Fibroblast of the conjunctiva (primary cell): ENCODE measurements at places on chromosomes 7 and 10.

DNA sequence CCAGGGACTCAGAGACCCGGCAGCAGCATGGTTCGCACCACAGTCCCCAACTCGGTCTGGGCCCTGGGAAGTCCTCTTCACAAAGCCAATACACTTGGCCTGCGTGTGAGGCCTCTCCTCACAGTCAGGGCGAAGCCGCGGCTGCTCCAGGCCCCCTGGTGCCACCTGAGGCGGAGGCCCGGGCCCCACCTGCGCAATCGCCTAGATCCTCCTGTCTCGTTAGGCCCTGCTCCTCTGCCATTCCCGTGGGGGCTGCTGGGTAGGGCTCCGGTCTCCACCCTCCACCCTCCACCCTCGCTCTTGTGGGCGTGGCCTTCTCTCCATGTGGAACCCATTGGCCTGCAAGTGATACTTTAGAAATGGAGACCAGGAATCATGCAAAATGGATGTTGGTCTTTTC lies 553.3 kb downstream of the INHBA start:
- no peak for DNase-seq

DNA sequence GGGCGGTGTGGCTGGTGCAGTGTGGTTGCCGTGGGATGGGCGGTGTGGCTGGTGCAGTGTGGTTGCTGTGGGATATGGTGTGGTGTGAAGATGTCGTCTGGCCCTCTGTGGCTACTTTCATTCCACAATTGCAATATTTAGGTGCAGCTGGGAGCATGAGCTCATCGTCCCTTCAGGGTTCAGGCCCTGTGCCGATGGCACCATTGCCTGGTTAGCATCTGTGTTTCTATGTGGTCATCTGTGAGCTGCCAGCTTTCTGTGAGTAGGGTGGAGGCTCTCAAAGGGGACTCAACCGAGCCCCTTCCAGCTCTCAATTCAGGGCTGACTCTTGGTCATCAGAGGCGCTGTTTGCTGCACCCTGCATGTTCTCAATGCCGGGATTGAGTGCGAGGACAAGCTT lies 3.6 kb downstream of the ADGRA1 start:
- no peak for DNase-seq

DNA sequence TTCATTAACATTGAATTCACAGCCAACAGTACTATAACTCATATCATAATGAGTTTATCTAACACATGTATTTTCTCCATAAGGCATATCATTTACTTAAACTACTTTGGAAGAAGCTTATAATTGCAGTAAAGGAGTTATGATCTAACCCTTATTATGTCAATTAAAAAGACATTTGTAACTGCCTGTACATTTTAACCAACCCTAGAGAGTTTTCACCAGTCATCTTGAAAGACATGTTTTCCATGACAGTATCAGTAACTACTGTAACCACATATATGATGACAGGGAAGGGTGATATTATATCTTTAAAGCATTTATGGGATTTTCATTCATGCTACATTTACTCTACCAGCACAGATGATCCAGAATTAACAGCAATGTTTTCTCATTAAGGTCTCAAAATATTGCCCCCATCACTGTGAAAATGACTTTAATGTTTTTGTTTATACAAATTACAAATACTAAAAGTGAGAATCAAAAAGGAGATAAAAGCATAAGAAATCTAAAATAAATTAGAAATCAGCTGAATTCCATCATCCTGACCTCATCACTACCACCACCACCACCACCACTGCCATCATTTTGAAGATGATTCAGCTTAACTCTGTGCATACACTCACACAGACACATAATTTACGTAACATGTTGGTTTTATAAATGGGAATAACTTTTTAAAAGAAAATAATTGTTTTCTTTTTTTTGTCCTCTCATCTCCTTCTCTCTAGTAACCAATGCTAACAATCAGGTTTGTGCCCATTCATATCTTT lies 53.6 kb downstream of the MKLN1 start:
- no peak for DNase-seq

DNA sequence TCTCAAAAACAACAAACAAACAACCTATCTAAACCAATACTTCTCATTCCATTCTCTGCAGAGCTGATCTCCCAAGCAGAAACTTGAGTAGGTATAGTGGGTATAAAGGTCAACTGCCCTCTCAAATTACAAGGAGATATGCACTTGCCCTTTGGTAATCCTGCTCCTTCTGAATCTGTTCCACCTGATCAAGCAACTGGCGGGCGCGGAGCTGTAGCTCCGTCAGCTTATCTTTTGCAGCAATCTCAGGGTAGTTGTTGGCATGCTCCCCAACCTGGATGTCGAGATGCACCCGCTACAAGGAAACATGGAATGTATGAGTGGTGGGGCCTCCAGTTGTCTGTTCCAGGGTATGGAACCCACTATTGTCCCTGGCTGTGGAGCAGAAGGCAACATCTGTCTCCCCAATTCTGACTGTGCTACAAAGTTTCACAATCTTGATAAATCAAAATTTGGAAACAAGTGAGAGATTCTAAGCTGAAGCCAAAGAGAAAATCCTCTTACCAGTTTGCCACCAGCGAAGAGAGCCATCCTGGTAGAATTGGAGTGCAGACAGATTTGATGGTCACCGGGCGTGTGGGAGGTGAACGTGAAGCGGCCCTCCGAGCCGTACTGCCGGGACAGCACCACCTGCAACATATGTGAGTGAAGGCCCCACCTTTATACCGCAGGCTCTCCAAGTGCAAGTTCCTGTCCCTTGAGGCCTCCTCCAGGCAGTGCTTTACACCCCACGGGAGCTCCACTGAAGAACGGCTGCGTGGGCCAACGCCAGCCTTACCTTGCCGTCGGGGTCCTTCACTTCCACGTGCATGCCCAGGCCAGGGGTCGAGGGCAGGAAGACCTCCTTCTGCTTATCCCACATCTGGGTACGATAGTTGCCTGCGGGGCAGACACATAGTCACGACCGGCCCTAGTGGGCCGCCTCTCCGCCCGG lies 819 bp downstream of the TMED4 start:
- DNase-seq, result no peak

- DNase-seq, result no peak
Observed at GRCh38 chr7:149692056-149692455, 81.3 kb downstream of the ZNF467 start.

DNA sequence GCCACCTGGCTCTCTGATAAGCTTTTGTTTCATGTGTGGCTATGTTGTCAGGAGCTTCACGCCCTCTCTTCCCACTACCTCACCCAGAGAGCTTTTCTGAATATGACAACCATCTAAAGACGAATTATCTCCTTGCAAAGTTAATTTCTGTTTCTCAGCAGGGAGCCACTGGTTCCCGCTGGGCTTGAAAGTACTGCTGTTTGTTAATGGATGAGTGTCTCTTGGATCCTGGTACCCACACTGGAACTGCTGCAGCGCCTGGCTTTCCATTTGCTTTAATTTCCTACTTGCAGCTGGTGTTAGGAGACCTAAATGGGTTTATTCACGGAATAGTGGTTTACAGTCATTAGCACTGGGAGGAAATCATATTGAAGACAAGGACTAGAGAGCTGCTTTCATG lies 267.9 kb upstream of the LRGUK start:
- no peak for DNase-seq

DNA sequence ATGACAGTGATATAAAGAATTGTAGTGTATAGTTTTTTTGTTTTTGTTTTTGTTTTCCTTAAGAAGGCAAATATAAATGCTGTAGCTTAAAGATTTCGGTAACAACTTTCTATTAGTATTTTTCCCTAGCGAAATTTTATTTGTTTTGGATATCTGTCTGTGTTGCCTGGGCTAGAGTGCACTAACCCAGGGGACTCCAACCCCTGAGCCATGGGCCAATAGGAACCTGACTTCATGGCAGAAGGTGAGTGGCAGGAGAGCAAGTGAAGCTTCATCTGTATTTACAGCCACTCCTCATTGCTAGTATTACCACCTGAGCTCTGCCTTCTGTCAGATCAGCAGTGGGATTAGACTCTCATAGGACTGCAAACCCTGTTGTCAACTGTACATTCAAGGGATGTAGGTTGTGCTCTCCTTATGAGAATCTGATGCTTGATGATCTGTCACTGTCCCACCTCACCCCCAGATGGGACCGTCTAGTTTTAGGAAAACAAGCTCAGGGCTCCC lies 65.4 kb upstream of the CCAR1 start:
- DNase-seq, result no peak

DNA sequence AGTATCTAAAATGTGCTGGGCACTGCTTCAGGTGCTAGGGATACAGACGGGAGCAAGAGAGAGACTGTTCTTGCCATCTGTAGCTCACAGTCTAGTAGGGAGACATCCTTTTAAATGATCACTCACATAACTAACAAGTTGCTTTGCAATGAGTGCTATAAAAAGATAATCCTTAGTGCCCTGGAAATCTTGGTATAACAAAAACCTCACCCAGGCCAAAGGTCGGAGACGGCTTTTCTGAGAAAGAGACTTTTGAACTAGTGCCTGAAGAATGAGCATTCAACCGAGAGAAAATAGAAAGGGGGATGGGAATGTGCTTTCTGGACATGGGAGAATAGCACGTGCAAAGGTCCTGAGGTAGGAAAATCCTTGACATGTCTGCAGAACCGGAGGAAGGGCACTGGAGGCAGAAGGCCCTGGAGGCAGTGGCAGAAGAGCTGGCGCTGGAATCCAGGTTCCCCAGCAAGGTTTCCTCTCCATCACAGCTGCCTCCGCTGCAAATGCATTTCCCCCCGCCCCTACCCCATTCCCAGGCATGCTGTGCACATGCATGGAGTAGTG lies 89.4 kb downstream of the COL13A1 start:
- no peak for DNase-seq

DNA sequence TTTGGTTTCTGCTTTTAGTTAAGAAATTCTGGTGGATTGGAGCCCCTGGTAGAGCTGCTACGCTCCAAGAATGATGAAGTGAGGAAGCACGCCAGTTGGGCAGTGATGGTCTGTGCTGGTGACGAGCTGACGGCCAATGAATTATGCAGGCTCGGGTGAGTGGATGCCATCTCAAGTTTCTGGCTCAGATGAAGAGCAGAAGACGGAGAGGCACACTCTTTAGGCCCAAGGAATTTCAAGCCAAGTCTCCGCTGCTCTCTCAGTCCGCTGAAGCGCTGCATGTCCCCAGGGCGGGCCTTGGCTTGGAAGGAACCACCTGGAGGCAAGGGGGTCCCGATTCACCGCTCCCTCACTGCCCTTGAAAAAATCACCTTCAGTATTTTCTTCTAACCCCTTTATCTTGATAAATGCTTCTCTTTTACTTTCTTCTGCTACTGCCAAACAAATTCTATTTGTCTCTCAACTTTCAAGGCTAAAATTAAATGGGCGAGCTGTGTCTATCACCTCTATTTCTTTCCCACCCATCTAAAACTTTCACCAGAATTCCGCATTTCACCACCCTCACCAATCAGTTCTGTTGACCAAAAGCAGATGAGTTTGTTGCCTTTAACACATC lies 74.2 kb downstream of the ARMC3 start:
- DNase-seq, result no peak

GRCh38 chr7:80520199-80520598 lies 8.3 kb upstream of the GNAT3 start:
- no peak for DNase-seq

DNA sequence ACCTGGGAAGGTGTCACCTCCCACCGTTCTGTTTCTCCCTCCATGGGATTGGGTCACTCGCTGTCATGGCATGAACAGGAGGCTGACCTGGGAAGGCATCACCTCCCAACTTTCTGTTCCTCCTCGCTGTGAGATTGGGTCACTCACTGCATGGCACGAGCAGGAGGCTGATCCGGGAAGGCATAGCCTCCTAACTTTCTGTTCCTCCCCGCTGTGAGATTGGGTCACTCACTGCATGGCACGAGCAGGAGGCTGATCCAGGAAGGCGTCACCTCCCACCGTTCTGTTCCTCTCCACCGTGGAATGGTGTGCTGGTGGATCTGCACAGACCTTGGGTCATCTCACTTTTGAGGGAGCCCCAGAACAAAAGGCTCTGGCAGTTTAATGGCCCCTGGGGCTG lies 239.2 kb upstream of the PRKCQ start:
- no peak for DNase-seq

- no peak for DNase-seq
Observed at GRCh38 chr10:29569795-29570194, 65.0 kb downstream of the SVIL start.

DNA sequence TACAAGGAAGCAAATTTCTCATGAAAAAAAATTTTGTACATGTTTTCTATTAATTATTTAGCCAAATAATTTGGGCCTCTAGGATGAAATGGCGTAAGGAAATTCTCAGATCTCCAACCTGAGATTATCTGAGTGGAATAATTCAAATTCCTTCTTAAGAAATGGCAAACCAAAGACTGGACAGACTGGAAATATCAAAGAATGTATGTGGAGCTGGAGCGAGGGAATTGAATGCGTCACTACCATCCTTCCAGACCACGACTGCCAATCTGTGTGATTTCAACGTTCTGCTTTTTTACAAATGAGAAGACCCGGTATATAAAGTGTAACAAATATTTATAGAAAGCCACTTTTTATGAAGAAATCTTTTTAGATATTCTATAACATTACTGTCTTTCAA lies 12.4 kb upstream of the BLNK start:
- DNase-seq, result no peak

DNA sequence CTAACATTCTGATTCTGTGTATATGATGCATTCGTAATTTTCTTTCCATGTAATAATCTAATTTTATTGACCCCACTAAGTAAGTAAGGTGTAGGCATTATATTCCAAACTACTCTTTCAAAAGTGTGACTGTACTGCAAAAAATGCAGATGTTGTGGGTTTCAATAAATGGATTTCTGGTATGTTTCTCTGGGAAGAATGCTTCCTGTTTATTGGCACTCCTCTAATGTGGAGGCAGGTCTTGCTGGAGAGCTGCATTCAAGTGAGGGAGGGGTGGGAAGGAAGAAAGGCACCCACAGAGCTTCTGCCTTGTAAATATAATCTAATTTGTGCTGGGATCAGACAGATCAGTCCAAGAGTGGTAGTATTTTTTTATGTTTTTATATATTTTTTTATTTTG lies 23.9 kb downstream of the ST7 start:
- no peak for DNase-seq

DNA sequence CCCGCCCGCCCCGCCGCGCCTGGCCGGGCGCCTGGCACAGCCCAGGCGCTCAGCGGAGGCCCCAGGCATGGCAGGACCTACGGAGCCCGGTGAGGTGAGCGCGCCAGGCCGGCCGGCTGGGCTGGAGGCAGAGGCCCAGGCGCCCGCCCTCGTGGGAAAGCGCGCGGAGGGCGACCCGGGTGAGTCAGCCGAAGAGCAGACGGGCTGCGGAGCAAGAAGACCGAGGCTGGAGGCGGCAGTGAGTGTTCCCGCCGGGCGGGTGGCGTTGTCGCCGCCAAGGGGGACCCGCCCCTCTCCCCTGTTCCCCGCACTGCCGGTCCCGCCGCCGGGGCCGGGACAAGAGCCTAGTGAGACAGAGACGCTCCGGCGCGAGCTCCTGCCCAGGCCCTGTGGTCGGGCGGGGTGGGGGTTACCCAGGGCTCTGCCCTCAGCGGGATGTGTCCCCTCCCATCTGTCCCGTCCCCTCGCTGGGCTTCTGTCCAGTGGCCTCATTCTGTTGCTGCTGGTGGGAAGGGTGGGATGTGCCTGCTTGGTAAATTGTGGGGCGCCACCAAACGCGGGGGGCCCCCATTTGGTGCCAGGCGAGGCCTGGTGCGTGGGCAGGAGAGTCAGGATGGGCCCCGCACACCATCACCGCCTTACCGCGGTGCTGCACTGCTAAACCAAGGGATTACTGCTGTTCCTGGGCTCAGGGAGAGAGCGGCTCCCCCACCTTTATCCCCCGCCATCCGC lies 17.0 kb upstream of the NODAL start:
- no peak for DNase-seq

GRCh38 chr7:157633465-157634185 lies 296.8 kb downstream of the DNAJB6 start:
- DNase-seq, result no peak

- DNase-seq, result no peak
Observed at GRCh38 chr7:16046041-16046440, 359.6 kb upstream of the MEOX2 start.
